ENCODE measurements at places on chromosomes 12 and 14.

DNA sequence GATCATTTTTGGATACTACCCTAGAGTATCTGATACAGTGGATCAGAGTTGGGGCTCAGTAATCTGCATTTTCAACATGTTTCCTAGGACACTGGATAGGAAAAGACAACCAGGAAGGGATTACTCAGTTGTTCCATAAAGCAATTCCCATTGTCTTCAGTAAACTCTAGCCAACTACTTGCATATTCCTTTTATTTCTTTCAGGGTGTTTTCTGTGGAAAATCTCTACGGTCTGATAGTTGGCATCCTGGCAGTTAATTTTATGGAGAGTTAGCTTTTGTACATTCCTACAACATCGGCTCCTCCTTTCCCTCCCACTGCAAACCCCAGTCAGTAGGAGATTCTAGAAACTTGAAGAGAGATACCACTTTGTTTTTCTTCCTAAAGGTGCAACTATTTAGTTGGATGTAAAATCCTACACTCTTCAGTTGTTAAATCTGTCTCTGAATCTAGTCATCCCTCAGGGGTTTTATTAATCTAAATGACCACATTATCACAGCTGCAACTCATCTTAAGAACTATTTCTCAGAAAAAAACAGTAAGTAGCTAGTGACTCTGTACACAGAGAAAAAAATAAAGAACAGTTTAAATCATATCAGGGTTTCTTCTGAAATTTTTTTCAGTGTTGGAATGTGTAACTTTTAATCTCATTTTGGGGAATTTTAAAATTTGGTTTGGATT, 103.9 kb downstream of the PDE3A start:
- no peak for DNase-seq

- DNase-seq = no peak
Measured at GRCh38 chr12:123942238-123942653, 30.4 kb downstream of the CCDC92 start.

DNA sequence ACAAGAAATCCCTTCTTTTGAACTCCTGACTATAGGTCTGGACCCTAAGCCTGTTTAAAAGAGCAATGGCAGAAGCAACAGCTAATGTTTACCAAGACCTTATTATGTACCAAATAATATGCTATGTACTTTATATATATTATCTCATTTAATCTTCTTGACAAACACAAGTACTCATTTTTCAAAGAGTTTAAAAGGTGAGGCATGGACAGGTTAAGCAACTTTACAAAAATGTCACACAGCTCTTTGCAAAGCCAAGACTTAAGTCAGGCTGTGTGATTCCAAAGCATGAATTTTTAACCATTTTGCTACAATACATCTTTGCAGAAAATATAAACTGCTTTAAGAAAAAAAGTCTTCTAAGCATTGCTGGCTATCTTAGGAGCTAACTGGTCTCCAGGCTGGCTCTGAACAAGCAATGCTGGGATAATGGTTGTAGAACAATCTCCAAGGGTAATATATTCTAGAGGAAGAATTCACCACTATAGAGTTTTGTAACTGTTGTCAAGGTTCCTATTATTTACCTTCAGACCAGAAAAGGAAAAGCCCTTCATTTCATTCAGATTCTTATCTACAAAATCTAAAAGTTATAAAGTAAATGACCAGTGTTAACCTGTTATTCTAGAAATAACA, 22.1 kb downstream of the SYNJ2BP start:
- no peak for DNase-seq

DNA sequence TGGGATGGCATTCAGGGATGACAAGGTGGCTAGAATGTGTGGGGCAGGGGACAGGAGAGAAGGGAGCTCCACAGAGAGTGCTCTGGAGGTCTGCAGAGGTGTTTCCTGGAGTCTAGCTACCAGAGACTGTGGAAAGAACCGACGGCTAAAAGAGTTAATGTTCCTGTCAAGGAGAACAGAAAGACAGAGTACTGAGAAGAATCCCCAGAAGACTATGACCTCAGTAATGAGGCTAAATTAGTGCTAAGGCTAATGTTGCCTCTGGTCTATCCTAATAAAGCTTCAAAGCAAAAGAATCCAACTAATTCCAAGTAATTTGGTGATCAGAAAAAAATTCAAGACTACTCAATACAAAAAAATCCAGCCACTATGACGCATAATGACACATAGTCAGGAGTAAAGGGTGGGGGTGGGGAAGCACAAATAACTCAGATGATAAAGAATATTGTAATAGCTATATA, 44.7 kb downstream of the FERMT2 start:
- no peak for DNase-seq

DNA sequence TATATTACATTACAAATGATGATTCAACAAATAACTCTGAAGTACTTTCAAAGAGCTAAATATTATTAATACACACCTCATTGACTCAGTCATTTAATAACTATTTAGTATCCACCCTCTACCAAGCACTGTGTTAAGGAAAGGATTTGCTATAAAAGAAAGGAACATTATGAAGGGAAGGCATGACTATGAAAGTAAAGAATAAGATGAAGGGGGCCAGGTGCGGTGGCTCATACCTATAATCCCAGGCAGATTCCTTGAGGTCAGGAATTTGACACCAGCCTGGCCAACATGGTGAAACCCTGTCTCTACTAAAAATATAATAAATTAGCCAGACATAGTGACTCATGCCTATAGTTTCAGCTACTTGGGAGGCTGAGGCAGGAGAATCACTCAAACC, 107.9 kb downstream of the PLCZ1 start:
- no peak for DNase-seq

- DNase-seq = no peak
Measured at GRCh38 chr12:116958402-116959197, 47.9 kb downstream of the FBXW8 start.

- no peak for DNase-seq
Measured at GRCh38 chr14:90610346-90611040, 205.7 kb downstream of the TTC7B start.

DNA sequence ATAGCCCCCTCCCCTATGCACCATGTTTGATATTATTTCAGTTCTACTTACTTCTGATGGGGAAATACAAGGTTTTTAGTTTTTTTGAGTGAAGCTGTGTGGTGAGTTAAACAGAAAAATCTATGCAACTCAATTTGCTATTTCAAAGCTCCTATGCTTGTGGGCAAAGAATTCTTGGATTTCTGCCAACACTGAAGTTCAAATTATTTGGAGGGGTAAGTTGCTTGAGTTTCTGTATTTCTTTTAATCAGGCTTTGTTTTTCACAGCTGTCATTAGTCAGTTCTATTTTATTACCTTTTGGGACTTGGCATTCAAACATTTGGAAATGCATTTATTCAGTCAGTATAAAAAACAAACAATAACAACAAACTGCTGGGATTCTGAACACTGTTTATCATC, 407.5 kb upstream of the MGAT4C start:
- DNase-seq = no peak

- no peak for DNase-seq
Measured at GRCh38 chr12:74490390-74491064, 47.1 kb upstream of the ATXN7L3B start.

DNA sequence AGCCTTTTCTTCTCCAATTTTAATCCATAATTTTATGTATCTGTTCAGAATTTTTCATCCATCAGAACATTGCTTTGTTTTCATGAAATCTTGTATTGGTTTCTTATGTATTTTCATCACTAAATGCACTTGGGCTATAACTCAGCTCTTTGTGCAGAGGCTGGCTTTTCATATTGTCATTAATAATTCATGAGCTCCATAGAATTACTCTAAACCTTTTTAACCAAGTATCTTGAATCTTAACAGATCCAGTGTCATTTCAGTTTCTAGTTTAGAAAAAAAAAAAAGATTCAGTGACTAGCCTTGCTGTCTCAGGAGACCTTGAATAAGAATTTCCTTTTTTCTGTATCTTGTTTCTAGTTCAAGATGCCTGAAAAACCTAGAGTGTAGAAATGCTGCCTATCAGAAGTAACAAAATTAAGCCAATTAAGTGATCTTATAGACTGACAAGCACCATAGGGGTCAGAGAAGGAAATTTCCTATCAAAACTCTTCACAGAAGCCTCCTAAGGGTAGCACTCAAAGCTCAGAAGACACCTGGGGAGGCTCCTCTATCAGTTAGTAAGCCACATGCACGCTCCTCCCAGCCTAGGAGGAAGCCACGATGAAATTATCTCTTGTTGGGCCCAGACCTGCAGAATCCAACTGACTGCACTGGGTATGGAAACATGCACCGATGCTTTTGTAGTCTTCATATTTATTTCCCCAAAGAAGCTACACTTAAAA, 163.4 kb downstream of the KICS2 start:
- DNase-seq = no peak

GRCh38 chr14:72563676-72564075, 330.2 kb downstream of the DPF3 start:
- no peak for DNase-seq

- DNase-seq = no peak
Measured at GRCh38 chr14:73612339-73613045, at the start of gene ACOT6. ACOT6 (plus strand) TSS chr14:73612517; CDS start chr14:73612572, 55 bp downstream.

- DNase-seq = no peak
Measured at GRCh38 chr12:27524839-27525753, 1.1 kb downstream of the PPFIBP1 start.

DNA sequence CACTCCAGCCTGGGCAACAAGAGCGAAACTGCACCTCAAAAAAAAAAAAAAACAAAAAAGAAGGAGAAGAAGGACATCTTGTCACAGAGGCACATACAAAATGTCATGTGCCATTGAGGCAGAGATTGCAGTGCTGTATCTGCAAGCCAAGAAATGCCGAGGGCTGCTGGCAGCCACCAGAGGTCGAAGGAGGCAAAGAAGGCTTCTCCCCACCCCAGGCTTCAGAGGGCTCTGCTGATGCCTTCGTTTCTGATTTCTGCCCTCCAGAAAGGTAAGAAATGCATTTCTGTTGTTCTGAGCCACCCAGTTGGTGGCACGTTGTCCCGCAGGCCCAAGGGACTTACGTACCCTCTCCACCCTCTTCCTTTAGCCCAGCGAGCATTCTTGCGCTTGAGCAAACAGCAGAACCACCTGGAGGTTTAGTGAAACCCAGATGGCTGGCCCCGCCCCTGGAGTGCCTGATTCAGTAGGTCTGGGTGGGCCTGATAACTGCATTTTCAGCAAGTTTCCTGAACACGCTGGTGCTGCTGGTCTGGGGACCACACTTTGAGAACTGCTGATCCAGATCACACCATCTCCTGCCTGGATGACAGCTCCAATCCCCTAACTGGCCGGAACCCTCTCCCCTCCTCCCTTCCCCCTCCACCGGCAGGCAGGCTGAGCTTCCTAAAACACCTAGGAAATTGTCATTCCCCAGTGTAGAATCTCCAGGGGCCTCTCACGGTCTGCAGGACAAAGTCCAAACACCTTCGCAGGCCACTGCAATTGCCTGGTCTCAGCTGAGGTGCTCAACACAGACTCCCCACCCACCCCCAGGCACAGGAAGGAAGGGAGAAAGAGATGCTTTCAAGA, 21.1 kb upstream of the SCARB1 start:
- DNase-seq = no peak

DNA sequence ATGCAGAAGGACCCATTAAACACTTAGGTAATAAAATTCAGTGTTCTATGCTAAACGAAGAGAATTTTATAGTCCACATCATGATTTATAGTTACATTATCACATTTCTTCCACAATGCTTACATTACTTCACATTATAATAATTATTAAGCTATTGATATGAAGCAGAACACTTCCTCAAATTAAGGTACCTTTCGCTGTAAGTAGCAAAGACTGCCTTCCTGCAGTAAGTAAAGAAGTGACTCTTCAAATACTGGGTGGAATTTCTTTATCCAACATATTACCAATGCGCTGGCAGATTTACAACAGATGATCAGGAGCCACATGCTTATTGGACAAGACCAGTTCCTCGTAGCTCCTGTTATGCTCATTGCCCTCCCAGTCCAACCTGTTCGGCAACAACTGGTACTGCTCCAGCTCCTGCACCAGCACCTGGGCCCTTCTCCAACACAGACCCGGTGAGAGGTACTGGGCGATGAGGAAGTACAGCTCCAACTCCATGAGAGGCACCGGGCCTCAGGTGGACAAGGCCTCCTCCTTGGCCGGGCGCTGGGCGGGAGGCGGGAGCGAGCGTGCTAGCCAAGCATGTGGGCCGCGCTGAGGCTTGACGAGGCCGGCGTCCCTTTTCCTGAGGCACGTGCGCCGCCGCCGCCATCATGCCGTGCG, 210.7 kb upstream of the ATP2B1 start:
- no peak for DNase-seq

- no peak for DNase-seq
Measured at GRCh38 chr14:65096323-65097089, 5.8 kb downstream of the MAX start.

DNA sequence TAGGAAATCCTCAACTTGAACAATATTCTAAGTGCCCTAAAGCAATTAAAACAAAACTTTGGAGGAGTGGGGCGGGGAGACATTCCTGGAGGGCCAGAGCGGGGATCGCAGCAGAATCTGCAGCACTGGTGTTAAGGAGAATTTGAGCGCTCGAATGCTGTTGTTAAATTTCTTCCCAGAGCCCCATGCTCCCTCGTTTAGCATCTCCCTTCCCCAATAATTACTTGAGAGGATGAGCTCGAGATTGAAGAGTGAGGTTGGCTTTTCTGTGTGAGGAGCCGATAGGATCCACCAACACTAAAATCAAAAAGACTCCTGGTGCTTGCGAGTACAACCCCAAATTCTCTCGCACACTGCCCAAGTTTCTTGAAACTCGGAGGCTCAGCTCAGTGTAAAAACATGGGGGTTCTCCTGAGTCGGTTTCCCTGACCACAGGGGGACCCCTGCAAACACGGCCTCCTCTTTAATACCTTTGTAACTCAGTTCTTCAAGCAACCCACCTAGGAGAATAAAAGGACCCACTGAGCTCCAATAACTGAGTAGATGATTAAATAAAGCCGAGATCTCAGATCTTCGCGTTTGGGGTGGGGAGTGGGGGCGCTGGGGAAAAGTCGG, 10.2 kb upstream of the FOXG1 start:
- DNase-seq = no peak

DNA sequence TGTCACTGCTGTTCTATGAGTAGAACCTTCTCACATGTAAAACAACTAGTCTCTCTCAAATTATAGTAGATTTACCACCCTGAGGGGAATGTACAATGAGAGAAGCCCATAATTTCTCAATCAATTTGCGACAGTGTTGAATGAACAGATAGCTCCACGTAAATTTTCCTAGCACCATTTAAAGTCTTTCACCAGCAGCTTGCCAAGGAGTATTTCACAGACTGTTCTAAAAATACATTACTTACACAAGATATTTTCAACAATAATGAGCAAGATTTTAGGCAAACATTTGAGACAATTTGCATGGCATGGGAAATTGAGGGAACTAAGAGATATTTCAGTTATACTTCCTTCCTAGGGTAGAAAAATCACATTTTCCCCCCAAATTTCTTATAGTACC, 151.6 kb downstream of the KICS2 start:
- DNase-seq = no peak

GRCh38 chr14:66495218-66496098, 9.3 kb downstream of the CCDC196 start:
- no peak for DNase-seq

Measured in activated CD8-positive, alpha-beta memory T cell treated with anti-CD3 and anti-CD28 coated beads for 1 hour (primary cell).